Fibroblast of gingiva (primary cell): ENCODE measurements at places on chromosomes 1 and 21.

DNA sequence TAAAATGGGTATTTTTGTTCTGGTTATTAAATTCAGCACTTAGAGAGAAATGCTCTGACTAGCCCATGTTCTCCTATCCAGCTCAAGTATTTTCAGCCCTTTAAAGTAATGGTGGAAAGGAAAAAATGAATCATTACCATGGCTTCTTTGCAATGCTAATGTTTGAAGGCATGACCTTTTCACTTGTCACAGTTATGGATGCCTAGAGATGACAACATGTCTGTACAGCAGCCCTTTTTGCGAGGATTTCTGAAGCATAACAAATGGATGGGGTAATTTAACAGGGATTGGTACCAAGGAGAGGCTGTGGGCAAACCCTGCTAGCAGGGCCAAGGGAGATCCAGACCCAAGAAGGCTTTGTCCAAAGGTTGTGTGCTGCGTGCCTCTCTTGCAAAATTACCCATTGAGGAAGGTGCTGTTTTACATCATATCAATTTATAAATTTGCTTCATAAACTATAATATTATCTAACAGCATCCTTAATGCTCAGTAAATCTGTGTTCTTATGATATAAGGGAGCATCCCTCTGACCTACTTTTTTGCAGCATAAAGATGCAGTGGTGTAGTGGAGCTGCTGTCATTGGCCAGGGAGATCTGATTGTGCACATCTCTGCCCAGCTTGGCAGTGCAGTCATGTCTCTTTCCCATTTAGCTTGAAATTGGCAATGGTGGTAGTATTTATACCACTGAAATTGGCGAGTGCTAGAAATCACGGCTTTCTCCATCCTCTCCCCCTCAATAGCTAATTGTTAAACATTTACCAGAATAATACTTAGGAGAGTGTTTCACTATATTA, 327.1 kb downstream of the PCP4 start:
- no peak for DNase-seq

DNA sequence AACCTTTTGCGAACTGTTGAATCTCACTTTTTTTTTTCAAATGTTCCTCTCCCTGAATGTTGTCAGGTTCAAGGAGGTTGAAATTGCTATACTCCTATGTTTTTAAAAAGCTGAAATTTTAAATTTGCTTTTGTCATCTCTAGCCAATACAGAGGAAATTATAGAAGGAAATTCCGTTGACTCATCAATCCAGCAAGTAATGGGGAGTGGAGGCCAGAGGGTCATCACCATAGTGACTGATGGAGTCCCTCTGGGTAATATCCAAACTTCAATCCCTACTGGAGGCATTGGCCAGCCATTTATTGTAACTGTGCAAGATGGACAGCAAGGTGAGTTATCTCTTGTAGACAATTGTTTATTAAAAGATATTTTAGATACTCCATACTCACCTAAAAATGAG, 36.3 kb downstream of the GABPB2 start:
- DNase-seq: no peak

- DNase-seq: no peak
These were observed 30.8 kb upstream of the DNAJC6 start for GRCh38 chr1:65278376-65279069.

GRCh38 chr1:21340230-21340945, 50.1 kb upstream of the ECE1 start:
- no peak for DNase-seq

DNA sequence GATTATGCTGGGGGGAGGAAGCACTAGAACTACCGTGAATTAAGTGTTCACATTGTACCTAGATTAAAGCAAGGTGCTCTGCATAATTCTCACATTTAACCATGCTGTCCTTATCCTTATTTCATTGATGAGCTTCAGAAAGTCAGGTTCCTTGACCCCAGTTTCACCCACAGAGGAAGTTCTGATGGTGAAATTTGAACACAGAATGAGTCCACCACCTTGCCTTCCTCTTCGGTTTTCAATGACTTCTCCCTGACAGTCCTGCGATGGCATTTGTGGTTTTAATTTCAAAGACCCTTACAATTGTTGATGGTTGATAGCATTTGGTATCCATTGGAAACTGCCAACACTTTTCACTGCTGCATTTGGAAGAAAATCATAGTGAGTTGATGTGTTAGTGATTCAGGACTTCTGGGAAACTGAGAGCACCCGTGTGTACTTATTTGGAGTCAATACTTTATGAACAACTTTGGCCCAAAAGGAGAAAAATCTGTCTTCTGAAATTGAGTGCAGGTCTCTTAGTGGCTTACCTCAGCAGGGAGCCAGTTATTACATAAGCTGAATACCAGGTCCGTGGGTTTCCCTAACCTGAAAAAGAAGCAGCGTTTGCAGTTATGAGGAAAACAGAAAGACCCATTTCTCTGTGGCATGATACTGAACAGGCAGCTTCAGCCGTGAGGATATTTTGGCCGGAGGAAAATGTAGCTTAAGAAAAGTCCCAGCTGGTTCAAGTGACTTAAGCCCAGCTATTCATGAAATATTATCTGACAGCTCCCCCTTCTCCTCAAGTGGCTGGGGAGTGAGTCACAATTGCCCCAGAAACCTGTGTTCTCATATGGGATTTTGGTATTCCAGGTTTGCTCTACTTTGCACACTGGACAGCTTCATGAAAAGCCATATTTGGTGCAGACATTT, 47.5 kb downstream of the ROR1 start:
- DNase-seq: peak; percentile 21

DNA sequence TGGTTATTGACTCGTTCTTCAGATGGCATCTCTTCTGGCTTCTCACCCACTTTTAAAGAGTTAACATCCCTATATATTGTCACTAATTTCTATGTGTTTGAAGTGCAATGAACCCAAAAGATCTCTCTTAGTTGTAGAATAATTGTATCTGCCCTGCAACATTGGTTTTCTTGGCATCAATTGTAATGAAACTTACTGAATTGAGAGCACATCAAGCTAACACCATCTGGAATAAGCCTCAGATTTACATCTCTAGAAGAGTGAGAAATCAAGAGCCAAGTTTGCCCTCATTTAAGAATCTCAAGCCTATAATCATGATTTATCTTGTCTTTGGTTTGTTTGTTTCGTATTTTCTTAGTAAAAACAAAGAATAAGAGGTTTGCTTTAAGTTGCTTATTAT, 372.6 kb upstream of the LRRC7 start:
- no peak for DNase-seq

- no peak for DNase-seq
These were observed 87.9 kb downstream of the CDC14A start for GRCh38 chr1:100440075-100440809.

DNA sequence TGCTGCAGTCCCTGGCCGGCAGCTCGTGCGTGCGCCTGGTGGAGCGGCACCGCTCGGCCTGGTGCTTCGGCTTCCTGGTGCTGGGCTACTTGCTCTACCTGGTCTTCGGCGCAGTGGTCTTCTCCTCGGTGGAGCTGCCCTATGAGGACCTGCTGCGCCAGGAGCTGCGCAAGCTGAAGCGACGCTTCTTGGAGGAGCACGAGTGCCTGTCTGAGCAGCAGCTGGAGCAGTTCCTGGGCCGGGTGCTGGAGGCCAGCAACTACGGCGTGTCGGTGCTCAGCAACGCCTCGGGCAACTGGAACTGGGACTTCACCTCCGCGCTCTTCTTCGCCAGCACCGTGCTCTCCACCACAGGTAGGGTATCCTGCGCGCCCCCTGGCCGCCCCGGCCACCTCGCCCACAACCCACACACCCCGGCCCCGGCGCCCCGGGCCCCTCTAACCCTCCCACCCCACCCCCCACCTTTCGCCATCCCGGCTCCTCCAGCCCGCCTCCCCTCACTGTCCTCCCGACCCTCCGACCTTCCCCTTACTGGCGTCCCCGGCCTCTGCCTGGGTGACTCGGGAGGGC, 352 bp downstream of the KCNK1 start:
- DNase-seq: peak; percentile 45

DNA sequence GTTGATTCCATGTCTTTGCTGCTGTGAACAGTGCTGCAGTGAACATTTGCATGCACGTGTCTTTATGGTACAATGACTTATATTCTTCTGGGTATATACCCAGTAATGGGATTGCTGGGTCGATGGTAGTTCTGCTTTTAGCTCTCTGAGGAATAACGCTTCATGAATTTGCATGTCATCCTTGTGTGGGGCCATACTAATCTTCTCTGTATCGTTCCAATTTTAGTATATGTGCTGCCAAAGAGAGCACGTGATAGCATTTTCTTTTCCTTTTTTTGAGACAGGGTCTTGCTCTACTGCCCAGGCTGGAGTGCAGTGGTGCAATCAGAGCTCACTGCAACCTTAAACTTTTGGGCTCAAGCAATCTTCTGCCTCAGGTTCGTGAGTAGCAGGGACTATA, 24.9 kb upstream of the MAP1LC3C start:
- no peak for DNase-seq

DNA sequence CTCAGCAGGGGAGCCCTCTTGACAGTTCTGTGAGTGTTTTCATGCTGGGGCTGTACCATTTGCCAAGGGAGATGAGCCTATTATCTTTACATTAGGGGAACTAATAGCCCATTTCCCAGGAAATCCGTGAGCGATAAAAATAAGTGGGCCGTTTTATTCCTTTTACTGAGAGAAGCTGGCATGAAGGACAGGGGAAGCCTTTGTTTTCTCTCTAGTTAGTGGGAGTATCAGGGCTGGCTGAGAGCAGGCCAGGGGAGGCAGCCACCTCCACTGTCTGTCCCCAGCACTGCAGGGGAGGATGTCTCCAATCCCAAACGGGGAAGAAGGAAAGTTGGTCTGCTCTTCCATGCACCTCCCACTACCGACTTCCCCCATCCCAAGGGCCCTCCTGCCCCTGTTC, 2.5 kb downstream of the UBL4B start:
- no peak for DNase-seq

- no peak for DNase-seq
These were observed 7.7 kb downstream of the ARMH1 start for GRCh38 chr1:44681905-44682882.

- DNase-seq: no peak
These were observed 21.1 kb downstream of the ESRRG start for GRCh38 chr1:216702170-216702569.

- DNase-seq: no peak
These were observed 1105.3 kb upstream of the TMPRSS15 start for GRCh38 chr21:19508844-19509243.

- DNase-seq: no peak
These were observed 6.8 kb upstream of the DPH2 start for GRCh38 chr1:43963006-43963405.

DNA sequence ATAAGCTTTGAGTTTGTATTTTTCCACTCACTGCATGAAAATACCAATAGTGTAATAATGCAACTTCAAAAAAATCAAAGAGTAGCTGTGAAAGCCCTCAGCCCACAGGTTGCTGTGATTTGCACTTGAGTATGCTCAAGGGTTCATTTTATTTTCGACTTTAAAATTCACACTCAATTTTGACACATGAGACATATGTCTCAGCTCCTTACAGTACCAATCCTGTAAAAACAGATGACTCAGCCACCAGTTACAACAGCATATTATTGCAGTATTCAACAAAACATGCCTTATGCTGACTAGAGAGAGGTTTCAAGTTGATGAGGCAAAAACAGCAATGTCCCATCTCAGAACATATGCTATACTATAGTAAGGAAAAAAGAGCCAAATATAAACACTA, 66.1 kb downstream of the CYYR1 start:
- DNase-seq: peak; percentile 56

DNA sequence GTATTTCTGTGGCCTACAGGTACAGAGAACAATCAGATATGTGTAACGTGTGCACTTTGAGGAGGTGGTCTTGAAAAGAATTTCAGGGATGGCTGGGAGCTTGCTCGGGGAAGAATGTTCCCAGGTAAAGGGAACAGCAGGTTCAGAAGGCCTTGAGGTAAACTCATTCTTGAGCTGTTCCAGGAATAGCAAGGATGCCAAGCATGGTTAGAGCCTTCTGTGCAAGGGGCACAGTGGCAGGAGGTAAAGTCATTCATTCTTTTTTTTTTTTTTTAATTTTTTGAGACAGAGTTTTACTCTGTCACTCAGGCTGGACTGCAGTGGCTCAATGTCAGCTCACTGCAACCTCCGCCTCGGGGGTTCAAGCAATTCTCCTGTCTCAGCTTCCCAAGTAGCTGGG, 10.0 kb downstream of the UBE4B start:
- DNase-seq: no peak

GRCh38 chr21:14685568-14685967, 139.5 kb upstream of the SAMSN1 start:
- DNase-seq: no peak

DNA sequence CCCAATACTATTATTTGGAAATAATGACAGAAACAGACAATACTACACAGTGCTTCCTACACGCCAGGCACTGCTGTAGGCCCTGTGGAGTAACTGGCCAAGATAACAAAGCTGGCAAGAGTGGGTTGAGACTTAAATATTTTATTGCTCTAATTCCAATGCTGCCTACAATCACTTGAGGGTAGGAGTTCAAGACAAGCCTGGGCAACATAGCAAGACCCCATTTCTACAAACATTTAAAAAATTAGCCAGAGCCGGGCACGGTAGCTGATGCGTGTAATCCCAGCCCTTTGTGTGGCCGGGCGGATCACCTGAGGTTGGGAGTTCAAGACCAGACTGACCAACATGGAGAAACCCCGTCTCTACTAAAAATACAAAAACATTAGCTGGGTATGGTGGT, 9.3 kb upstream of the PABPC4 start:
- DNase-seq: no peak

DNA sequence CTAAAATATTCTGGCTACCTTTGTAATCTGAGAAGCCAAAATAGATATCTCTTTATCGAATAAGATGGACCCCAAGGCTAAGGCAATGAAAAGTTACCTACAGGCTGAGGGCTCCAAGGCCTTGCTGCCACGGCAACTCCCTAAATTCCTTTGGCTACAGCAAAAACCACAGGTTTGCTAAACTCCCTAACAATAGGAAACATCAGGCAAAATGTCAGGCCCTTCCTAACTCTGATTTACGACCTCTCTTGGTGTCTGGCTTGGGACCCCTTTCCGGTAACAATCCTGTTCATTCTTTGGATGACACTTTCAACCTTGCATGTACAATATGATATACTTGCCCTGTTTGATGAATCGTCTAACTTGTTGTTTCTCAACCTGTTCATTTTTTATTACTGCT, 11.3 kb upstream of the OR2T8 start:
- no peak for DNase-seq

DNA sequence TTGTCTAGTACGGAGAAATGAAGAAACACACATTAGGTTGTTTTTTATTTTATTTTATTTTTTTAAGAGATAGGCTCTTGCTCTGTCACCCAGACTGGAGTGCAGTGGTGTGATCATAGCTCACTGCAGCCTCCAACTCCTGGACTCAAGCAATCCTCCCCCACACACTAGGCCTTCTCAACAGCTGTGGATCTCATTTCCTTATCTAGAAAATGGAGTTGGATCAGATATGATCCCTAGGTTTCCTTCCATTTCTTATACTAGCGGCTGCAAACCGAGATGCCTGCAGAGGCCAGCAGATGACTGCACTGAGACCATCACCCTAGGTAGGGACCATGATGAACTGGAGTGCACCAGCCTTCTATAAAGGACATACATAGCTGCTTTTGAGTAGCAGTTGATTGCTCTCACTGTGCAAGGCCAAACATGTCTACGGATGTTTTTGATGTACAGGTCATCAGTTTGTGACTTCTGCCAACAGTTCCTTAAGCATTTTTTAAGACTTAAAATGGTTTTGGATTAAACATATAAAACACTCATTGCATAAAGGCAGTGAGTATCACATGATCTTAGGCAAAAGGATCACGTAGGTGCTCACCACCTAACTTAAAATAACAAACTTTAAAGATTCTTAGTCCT, 11.4 kb upstream of the KLHL12 start:
- no peak for DNase-seq
